ENCODE measurements at places on chromosomes 1 and 21.
A peak's percentile ranks its signal among the peaks of the same experiment; 100 is the strongest.

- DNase-seq, result no peak
These were observed 23.4 kb upstream of the IGSF3 start for GRCh38 chr1:116690849-116691406.

DNA sequence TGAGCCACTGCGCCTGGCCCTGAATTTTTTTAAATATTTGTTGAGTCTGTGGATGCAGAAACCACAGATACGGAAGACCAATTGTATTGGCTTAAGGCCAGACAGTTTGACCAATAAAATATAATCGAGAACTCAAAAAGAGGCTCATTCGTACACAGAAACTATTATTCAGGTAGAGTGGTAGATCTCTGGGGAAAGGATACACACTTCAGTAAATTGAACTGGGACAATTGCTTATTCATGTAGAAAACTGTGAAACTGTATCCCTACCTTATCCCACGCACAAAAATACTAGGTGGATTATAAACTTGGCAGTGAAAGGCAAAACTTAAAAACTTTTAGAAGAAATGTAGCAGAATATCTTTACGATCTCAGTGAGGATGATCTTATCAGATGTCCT lies 25.0 kb upstream of the SHE start:
- no peak for DNase-seq

- no peak for DNase-seq
These were observed 164.0 kb downstream of the ADSS2 start for GRCh38 chr1:244287726-244288125.

- no peak for DNase-seq
These were observed 66.3 kb upstream of the PPP2R5A start for GRCh38 chr1:212218911-212219310.

- DNase-seq, result no peak
These were observed 10.6 kb upstream of the GIPC2 start for GRCh38 chr1:78035121-78035520.

DNA sequence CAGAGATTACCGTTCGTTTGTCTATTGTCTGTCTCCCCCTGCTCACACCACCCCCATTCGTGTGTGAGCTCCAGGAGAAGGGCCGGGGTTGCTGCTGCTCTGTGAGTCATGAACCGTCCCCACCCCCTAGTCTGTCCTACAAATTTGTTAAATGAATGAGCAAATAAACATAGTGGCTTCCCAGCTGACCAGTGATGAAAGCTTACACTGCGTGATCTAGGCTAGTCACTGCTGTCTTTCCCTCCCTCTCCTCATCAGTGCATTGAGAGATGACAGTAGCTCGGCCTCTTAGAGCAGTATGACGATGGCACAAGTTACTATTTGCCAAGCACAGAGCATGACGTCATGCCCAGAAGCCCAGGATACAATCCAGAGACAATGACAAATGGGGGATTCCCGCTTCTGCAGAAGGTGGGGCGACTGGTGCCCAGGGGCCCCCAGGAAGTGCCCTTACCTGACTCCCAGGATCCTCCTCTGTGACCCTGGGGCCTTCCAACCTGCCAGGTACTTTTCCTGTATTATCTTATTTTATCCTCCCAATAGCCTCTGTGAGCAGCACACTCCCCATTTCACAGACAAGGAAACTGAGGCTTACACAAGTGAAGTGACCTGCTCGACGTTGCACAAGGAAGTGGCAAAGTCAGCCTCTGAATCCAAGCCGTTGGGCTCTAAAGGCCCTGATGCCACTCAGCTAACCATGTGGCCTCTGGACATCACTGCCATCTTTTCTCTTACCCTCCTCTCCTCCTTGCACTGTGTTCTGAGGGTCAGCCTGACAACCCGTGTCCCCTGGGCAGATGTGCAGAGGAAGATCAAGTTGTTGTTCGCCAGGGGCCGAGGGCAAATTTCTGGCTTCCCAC lies 8.6 kb upstream of the EPHA2 start:
- DNase-seq, result peak; percentile 99

- DNase-seq, result no peak
These were observed 150.9 kb downstream of the CNIH3 start for GRCh38 chr1:224767031-224767430.

DNA sequence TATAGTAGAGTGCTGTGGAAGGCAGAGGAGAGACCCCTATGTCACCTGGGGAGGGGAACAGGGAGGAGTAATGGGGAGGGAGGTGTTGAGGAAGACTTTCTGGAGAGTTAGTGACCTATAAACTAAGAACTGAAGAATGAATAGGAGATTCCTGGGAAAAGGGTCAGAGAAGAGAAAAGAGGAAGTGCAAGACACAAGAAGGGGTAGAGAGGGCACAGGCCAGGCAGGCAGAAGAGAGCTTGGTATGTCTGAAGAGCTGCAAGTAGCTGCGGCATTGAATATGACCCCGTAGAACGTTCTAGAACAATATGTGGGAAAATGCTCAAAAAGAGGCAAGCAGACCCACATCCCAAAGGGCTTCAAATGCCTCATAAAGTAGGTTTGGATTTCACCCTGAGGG lies 361.2 kb downstream of the PRDM2 start:
- DNase-seq, result no peak

DNA sequence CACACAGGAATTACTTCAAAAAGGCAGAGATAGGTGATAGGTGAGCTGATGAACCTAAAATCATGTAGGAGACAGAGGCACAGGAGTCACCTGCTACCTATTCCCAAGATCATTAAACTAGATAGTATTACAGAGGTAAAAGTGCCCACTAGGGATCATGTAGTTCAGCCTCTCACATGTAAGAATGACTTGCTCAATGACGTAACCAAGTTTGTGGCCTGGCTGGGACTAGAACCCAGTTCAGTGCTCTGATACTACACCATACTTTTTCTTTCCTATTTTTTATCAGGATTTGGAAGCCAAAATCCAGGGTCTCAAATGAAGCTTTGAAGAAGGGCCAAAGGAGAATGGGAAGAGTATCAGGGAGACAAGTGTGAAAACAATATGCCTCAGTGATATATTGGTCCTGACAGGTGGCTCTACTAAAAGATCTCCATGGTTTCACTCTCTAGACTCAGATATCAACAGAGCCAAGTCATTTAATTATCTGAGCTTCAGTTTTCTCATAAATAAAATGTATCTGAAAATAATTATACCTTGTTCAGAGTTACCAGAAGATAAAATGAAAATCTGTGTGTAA lies 87.3 kb upstream of the SLFNL1 start:
- DNase-seq, result no peak

GRCh38 chr1:246002725-246003441 lies 504.2 kb downstream of the SMYD3 start:
- DNase-seq, result peak; percentile 75

DNA sequence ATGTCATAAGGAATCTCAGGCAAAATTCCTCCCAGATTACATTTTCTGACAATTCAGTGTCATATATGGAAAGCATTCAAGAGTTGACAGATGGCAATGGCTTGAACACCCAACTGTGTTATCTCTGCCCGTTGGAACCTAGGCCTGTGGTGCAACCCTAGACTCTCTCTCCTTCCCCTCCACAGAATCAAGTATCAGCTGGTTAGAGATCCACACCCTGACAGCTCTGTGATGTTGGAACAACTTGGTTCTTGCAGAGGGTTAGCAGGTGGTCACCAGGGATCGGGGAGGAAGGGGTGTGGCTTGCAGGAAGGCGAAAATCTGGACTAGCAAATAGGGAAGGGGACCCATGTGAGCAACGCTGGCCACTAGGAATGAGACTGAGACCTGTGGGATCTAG lies 26.3 kb downstream of the PCSK9 start:
- DNase-seq, result no peak

DNA sequence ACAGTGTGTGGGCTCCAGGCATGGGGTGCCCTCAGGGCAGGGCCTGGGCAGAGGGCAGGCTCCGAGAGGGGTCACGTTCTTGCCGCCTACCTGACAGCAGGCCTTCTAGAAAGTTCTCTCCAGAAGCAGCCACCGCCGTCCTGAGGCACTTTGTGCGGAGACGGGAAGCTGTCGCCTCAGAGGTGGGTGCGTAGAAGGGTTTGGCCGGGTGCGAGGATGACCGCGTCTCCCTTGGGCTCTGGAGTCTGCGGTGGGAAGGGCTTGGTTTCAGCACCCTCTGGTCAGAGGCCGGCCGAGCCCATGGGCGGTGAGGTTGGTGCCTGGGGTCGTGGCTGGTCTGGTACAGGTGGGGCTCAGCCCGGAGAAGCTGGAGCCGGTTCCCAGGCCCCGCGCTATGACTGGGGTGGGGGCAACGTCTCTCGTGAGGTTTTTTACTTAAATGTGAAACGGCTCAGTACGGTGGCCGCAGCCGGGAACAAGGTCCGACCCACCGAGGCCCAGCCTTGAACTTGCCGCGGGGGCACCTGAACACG lies 10.1 kb upstream of the TTLL10 start:
- no peak for DNase-seq

- DNase-seq, result no peak
These were observed 143.3 kb downstream of the DYRK1A start for GRCh38 chr21:37509802-37510393.

- no peak for DNase-seq
These were observed 226.4 kb downstream of the LBR start for GRCh38 chr1:225201447-225201846.

DNA sequence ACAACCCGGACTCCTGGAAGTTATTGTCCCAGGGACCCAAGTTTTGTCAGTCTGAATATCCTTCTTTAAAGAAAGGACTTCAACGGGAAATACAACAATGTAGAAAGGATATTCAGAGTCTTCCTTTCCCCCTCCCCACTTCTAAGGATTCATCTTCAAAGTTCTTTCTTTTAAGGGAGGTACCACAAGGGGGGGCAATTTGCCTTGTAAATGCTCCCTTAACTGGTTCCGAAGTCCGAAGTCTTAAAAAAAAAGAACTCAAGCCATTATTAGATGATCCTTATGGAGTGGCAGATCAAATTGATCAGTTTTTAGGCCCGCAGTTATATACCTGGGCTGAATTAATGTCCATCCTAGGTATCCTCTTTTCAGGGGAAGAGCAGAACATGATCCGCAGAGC lies 47.0 kb downstream of the SERINC2 start:
- no peak for DNase-seq
